Activated T-helper 17 cell treated with anti-CD3 and anti-CD28 coated beads, Interleukin-2, amount 50 U/mL, for 72 hours (primary cell): ENCODE measurements at places on chromosomes 6 and 20. TPM values are rescaled to one million over a fixed set of nuclear protein-coding genes. Genes with fewer than 3 reads are reported as not detected.
A peak's percentile ranks its signal among the peaks of the same experiment; 100 is the strongest.

GRCh38 chr6:158042245-158042798 is 60.7 kb downstream of the SYNJ2 start:
- ATAC-seq, result no peak

Gene TTI1
- 33.0 TPM for total RNA-seq

Gene SIGLEC1
- not detected for total RNA-seq

DNA sequence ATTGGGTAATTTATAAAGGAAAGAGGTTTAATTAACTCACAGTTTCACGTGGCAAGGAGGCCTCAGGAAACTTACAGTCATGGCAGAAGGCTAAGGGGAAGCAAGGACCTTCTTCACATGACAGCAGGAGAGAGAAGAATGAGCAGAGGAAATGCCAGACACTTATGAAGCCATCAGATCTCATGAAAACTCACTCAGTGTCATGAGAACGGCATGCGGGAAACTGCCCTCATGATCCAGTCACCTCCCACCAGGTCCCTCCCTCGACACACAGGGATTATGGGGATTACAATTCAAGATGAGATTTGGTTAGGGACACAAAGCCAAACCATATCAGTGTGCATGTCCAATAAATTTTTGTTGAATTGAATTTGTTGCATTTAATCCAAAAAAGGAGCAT is 52.0 kb downstream of the ECT2L start:
- ATAC-seq, result no peak

Gene NXT1
- total RNA-seq, result 25.0 TPM

Gene MUC22
- total RNA-seq, result not detected

DNA sequence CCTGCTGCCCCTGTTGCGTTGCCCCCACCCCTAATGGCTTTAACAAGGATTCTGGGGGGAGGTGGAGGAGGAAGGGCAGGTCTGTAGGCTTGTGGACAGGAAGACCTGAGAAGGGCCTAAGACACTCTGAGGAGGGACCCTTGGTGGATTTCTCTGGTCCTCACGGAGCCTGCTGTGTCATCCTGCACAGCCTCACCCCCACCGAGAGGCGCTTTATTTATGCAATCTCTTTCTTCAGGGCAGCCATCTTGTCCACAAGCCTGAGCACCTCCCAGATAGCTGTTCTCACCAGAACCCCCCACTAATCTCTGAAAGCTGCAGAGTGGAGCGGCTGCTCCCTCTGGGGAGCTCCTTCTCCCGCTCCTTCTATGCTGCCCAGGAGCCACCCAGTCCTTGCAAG is 59.3 kb upstream of the MLN start:
- ATAC-seq, result no peak

Gene ELMO2
- 54.6 TPM for total RNA-seq

- ATAC-seq, result no peak
Measured at GRCh38 chr6:53922539-53922981, 127.8 kb downstream of the LRRC1 start.

GRCh38 chr6:20254295-20254694 is 42.0 kb upstream of the MBOAT1 start:
- ATAC-seq, result no peak

- peak; percentile 18 for ATAC-seq
Measured at GRCh38 chr6:86937219-86938079, at the start of gene HTR1E. TSS of gene HTR1E (plus strand) at chr6:86937528. CDS start at chr6:87015335, 77,807 bp downstream.

- ATAC-seq, result no peak
Measured at GRCh38 chr6:32151863-32152768, at the start of gene PRRT1. TSS of gene PRRT1 (minus strand) at chr6:32151939. CDS start at chr6:32151827, 112 bp downstream.

GRCh38 chr20:18929800-18930199 is 116.2 kb downstream of the SCP2D1 start:
- no peak for ATAC-seq

DNA sequence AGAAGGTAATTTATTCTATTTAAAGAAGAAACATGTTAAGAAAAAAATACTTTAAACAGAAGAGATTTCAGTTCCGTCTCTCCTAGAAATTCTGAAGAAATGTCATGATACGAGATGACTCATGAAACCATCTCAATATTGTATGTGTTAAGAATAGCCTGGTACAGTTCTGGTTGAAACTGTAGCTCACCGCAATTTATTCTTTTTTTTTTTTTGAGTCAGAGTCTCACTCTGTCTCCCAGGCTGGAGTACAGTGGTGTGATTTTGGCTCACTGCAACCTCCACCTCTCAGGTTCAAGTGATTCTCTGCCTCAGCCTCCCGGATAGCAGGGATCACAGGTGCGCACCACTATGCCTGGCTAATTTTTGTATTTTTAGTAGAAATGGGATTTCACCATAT is 103.3 kb downstream of the ARHGAP18 start:
- peak; percentile 98 for ATAC-seq

- ATAC-seq, result peak; percentile 34
Measured at GRCh38 chr6:117483004-117483644, 650 bp downstream of the DCBLD1 start.

DNA sequence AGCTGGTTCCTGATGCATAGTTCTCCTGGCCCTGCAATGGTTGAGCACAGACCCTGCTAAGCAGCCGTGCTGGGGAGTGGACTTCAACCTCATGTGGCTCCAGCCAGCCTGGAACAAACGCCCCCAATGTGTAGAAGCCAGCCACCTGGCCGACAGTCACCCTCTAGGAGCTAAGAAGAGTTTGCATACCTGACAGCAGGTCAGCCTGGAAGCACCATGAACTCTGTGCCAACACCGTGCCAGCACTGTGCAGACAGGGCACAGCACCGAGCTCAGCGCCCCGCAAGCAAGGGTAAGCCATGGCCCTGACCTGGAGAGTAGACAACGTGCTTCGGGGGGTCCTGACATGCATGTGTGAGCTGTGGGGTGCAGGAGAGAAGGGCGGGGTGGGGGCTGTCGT is 356.3 kb downstream of the ZFAND3 start:
- no peak for ATAC-seq

GRCh38 chr20:62523473-62524203 is 47.8 kb upstream of the GATA5 start:
- ATAC-seq, result peak; percentile 93

DNA sequence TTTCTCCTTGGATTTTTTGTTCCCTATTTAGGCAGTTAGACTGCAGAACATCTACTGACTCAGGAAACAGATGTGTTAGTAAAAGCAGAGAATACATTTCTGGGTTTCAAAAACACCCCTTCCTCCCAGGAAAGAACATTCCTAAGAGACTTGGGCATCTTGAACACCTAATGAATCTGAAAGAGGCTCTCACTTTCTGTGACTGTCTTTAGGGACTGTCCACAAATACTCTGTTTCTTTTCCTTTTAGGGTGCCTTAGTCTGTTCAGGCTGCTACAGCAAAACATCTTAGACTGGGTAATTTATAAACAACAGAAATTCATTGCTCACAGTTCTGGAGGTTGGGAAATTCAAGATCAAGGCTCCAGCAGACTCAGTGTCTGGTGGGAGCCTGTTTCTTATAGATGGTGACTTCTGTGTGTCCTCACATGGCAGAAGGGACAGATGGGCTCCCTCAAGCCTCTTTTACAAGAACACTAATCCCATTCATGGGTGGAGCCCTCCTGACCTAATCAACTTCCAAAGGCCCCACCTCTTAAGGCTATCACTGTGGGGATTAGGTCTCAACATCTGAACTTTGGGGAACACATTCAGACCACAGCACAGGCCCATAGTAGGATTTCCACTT is 19.4 kb upstream of the CCN5 start:
- peak; percentile 60 for ATAC-seq

DNA sequence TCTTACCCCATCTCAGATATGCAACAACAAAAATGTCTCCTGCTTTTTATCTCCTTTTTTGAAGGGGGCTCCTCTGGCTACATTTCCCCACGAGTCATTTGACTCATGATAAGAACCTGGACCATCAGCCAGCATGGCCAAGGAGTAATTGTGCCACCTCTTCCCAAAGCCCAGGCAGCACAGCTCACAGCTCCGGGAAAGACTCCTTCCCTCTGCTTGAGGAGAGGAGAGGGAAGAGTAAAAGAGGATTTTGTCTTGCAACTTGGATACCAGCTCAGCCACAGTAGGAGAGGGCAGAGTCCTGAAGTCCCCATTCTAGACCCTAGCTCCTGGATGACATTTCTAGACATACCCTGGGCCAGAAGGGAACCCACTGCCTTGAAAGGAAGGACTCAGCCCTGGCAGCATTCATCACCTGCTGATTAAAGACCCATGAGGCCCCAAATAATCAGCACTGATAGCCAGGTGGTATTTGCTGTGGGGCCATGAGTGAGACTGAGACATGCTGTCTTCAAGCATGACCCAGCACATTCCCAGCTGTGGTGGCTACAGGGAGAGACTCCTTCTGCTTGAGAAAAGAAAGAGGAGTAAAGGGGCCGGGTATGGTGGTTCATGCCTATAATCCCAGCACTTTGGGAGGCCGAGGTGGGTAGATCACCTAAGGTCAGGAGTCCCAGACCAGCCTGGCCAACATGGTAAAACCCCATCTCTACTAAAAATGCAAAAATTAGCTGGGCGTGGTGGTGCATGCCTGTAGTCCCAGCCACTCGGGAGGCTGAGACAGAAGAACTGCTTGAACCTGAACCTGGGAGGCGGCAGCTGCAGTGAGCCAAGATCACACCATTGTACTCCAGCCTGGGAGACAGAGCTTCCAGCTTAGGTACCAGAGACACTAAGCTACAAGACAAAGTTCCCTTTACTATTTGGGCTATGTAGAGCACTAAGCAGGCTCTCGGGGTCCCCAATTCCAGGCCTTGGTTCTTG is 28.1 kb downstream of the NCOA6 start:
- no peak for ATAC-seq

Gene ZNF391
- 2.0 TPM for total RNA-seq

Gene RRP36
- 78.1 TPM for total RNA-seq

DNA sequence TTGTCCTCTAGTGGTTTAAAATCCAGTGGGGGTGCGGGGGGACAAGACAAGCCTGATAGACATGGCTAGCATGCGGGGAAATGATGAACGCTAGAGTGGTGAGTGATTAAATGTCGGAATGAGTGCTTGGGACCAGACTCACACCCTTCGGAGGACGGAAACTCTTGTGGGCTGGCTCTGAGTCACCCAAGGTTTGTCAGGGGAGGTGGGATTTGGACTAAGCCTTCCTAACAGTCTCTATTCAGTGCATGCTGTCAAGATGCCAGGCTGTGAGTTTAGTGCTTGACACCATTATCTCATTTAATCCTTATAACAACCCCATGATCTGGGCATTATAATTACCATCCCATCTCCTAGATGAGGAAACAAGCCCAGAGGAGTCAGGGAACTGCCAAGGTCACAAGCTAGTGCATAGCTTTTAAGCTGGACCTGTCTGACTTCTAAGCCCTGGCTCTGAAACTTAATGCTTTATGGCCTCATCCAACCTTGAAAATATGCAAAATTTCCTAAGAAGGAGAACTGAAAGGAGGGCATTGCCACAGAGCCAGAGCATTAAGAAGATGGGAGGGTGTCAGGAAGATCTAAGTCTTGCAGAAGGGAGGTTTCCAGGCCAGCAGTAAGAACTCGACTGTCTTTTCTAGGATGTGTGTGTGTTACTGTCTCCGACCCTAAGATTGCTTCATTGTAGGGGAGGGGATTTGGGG is 168.7 kb upstream of the LRFN2 start:
- ATAC-seq, result peak; percentile 42

DNA sequence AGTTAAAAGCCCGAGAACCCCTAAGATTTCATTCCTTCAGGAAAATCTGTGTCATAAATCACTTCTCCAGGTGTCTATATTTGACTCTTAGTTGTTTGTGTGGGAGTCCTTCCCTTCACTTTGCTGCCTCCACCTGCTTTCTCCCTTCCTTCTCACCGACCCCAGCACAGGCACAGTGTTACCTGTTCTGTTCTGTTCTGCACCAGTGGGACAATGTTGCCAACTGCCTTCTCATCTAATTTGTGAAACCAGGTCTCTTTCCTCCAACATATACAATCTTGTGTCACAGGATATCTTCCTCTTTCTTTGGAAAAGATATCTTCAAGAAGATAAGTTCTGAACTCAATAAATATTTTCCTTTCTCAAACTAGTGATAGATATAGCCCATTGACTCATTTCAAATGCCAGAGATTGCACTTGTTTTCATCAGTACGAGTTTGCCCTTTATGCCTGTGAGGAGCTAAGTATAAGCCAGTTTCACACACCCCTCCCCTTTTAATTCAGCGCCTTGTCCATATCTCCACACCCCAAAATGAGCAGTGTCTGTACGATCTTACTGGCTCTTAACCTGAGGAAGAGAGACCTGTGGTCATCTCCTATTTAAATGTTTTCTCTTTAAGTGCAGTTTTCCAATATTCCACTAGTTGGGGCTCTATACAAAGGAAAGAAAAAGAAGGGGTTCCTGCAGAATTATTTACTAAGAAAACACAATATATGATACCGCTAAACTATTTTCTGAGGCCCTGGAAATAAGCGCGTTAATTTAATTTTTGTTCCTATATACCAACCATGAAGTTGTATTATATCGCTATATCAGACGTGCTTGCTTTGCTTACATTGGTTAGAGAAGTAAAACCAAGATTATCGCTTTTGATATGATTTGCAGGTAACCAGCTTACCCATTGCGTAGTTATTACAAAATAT is 81.6 kb upstream of the PREP start:
- peak; percentile 76 for ATAC-seq

Gene ZNF217
- total RNA-seq, result 54.2 TPM

GRCh38 chr6:115362234-115362633 is 698.5 kb downstream of the FRK start:
- no peak for ATAC-seq

Gene TMEM200A
- 2.2 TPM for total RNA-seq

DNA sequence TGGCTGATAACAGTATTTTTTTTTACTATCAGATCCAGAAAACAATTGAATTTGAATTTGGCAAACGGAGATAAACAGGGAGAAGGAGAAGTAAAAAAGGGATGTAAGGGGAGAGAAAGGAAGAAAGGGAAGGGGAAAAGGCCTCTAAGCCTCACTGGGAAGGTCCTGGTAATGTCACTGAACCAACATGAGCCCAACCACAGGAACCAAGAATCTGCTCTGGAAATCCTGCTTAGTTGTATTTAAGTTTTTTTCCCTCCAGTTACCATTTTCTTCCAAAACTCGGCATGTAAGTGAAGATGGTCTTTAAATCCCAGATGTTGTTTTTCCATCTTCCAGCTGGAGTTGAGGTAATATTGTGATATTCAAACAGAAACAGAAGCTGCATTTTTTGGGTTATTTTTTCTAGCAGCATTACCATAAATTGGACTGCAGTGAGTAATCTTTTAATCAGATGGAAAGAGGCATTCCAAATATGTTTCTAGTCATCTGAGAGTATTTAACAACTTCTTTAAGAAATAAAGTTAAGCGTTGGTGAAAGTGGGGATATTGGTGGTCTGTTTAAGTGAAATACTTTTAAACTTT is 91.1 kb downstream of the TXNDC5 start:
- no peak for ATAC-seq

GRCh38 chr20:43691928-43692524 is 25.1 kb downstream of the MYBL2 start:
- peak; percentile 61 for ATAC-seq
